ENCODE measurements at places on chromosomes 13 and 19. TPM values are rescaled to one million over a fixed set of nuclear protein-coding genes. Genes with fewer than 3 reads are reported as not detected.
A peak's percentile ranks its signal among the peaks of the same experiment; 100 is the strongest.

- no peak for DNase-seq
Observed at GRCh38 chr13:41668130-41668757, 210.9 kb downstream of the RGCC start.

DNA sequence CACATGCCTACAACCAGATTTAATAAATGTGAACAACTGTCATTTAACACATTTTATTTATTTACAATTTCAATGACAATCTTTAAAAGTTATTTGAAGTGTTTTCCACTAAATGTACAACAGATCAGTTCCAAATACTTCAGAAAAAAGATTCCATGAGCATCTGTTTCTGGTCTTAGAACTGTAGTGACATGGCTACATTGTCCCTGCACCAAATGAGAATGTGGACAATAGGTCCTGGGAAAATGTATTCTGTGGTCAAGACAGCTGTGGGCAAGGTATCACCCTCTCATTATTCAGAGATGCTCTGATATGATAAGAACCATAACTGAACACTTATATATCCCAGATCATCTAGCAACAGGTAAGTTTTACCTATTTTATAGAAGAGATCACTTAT, 43.7 kb downstream of the ELF1 start:
- DNase-seq = no peak

- DNase-seq = peak; percentile 76
Observed at GRCh38 chr19:49114630-49115363, 627 bp downstream of the LIN7B start.

ZSCAN5A gene
- total RNA-seq = 19.0 TPM

DNA sequence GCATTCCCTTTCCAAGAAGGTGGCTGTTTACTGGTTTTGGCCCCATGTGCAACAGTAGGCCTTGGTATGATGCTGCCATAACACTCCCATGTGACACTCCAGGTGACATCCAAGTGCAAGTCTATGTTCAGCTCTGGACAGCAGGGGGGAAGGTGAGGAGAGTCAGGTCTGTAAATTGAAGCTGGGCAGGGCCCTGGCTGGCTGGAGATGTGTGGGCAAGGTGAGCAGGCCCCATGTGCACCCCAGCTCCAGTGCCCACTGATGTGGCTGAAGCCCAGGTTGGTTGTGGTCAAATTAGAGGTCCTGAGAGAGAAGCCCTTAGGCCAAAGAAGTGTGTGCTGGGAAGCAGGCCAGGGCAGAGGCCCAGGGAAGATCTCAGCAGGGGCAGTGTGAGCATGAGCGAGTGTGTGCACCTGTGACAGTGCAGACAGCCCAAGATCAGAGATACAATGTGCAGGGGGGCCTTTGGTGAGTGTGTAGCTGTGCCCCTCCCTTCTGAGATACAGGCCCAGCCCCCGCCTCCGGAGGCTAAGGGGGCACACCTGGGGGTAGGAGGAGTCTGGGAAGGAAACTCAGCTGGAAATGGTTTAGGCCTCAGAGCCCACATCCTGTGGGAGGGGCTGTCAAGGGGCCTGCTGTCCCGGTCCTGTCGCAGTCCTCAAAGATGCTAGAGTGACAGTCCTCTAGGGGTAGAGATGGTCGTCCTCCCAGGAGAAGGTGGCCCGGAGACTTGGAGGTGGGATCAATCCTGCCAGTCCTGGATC, 18.6 kb downstream of the DEDD2 start:
- DNase-seq = peak; percentile 93

GRCh38 chr13:21579754-21580316, 24.1 kb downstream of the MICU2 start:
- no peak for DNase-seq

CEACAM21 gene
- total RNA-seq = 9.9 TPM

GRCh38 chr13:103250071-103250470, 183.9 kb upstream of the SLC10A2 start:
- no peak for DNase-seq

- DNase-seq = no peak
Observed at GRCh38 chr19:18424890-18425514, 5.8 kb downstream of the SSBP4 start.

DNA sequence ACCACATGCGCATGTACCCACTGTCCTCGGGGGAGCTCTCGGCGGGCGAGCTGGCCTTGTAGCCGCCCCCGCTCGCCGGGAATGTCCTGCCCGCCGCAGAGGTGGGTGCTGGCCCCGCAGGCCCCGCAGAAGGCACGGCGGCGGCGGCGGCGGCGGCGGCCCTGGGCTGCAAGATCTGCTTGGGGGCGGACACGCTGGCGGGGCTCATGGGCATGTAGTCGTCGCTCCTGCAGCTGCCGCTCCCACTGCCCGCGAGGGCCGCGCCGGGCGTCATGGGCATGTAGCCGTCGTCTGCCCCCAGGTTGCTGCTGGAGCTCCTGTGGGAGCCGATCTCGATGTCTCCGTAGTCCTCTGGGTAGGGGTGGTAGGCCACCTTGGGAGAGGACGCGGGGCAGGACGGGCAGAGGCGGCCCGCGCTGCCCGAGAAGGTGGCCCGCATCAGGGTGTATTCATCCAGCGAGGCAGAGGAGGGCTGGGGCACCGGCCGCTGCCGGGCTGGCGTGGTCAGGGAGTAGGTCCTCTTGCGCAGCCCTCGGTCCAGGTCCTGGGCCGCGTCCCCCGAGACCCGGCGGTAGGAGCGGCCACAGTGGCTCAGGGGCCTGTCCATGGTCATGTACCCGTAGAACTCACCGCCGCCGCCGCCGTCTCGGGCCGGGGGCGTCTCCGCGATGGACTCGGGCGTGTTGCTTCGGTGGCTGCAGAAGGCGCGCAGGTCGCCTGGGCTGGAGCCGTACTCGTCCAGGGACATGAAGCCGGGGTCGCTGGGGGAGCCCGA, 2.4 kb downstream of the IRS2 start:
- no peak for DNase-seq

DNA sequence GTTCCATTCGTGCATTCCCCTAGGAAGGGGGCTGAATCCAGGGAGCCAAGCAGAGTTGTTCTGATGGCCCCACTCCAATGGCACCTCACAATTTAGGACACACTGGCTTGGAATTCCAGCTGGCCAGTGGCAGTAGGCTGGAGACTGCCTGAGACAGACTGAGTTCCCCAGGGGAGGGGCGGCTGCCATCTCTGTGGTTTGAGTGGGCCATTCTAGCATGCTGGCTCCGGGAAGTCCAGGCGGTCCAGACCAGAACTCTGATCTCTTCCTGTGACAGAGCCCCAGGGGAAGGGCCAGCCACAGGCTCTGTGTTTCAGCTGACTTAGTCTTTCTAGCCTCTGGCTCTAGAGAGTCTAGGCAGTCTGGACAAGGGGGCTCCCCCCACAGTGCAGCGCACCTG, 29.5 kb upstream of the SLC7A1 start:
- peak; percentile 40 for DNase-seq

- no peak for DNase-seq
Observed at GRCh38 chr19:5969476-5969875, 8.5 kb downstream of the RANBP3 start.

GRCh38 chr13:20847296-20847695, 55.2 kb downstream of the XPO4 start:
- DNase-seq = no peak

- no peak for DNase-seq
Observed at GRCh38 chr19:41801792-41802211, 5.4 kb downstream of the CEACAM3 start.

GRCh38 chr13:113622791-113623490, 35.1 kb downstream of the ATP4B start:
- no peak for DNase-seq

MBD3L2 gene
- total RNA-seq = not detected

GRCh38 chr13:99033814-99034213, 56.0 kb upstream of the DOCK9 start:
- no peak for DNase-seq

GRCh38 chr19:44757057-44757734, 8.7 kb downstream of the BCL3 start:
- DNase-seq = no peak

PROZ gene
- total RNA-seq = not detected

METTL21C gene
- not detected for total RNA-seq

- no peak for DNase-seq
Observed at GRCh38 chr19:13064092-13064489, 38.6 kb downstream of the LYL1 start.

IFNL1 gene
- total RNA-seq = not detected

ASF1B gene
- 12.4 TPM for total RNA-seq

PSG1 gene
- not detected for total RNA-seq

DNA sequence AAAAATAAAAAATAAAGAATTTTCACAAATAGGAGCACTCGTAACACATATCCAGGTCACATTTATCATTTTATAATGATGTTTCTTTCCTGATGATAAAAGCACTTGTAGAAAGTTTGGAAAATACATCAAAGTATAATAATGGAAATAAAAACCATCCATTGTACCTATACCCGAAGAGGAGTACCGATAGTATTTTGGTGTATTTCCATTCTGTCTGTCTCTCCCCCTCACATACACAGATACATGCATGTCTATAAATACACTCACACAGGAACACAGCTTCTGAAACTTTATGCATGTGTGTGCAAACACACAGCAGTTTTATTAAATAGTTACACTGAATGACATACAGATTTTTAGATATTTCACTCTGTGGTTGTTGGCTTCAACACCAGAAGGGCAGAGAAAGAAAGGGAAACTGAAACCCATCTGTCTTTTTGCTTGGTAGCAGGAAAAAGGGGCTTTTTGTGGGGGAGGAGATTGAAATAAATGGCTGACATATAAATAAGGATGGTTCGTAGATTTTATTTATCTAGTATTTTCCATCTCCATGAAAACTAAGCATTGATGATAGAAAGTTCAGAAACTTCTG, 114.8 kb downstream of the LRCH1 start:
- no peak for DNase-seq

DENND1C gene
- 7.5 TPM for total RNA-seq

FKBP8 gene
- total RNA-seq = 231 TPM

DNA sequence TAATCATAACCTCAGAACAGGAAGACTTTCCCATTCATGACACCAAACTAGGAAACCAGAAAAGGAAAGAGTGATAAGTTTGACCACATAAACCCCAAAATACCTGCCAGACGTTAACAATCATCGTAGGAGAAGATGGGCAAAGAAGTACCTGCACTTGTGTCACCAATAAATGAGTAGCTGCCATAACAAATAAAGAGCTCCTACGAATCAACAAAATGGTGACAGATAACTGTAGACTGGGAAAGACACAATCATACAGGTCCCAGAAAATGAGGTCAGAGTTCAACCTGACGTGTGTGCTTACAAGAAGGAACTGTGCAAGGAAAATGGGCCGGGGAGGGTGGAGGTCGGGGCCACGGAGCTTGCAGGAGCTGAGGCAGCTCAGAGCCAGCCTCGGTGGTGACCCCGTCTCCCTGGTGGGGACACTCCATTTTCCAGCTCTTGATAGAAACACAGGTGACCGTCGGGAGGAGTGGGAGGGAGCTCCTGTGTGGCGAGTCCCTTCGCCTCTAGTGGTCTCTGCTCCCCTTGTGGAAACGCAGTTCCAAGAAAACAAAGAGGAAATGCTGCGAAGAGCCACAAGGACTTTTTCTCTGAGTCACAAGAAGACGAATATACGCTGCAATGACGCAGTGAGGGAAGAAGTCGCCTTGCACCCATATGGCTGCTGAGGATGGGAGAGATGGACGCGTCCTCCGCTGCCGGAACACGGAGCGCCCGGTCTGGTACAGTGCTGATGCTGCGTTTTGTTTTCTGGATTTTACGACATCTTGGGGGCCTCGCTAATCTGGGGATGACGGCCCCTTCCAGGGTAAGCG, 9.5 kb downstream of the PIP5K1C start:
- DNase-seq = no peak

DNA sequence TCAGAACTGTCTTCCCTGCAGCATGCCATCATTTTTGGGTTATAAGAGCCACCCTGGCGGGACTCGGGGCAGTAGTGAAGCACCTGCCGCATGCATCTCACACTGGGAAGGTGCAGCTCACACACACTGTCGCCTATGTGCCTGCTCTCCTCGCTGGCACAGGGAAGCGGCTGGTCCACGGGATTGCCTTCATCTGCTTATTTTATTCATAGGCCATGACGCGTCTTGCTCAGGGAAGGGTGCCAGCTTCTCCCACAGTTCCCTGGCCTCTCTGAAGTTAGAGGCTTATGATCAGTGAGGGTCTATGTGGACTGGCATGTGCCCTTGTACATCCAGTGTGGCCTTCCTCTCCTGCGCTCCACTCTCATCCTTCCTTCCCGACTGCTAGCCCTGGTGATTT, 150.0 kb downstream of the KLF12 start:
- no peak for DNase-seq

KLK4 gene
- not detected for total RNA-seq

- no peak for DNase-seq
Observed at GRCh38 chr13:100594731-100595130, 6.1 kb upstream of the GGACT start.

- DNase-seq = peak; percentile 64
Observed at GRCh38 chr19:1019980-1020867, 699 bp downstream of the TMEM259 start.

DNA sequence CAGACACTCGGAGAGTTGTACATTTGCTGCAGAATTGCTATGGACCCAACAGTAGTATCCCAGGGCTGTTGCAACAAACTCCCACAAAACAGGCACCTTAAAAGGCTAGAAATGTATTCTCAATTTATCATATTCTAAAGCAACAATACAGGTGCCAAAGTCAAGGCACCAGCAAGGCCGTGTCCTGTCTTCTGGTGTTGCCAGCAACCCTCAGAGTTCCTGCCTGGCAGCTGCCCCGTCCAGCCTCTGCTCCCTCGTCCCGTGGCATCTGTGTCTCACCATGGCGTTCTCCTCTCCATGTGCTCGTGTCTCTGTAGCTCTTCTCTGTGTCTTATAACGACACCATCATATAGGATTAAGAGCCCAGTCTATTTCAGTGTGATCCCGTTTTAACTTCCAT, 67.7 kb upstream of the ARGLU1 start:
- DNase-seq = no peak

- no peak for DNase-seq
Observed at GRCh38 chr13:28204690-28205443, 66.5 kb downstream of the PAN3 start.

BCL3 gene
- 136 TPM for total RNA-seq

DNA sequence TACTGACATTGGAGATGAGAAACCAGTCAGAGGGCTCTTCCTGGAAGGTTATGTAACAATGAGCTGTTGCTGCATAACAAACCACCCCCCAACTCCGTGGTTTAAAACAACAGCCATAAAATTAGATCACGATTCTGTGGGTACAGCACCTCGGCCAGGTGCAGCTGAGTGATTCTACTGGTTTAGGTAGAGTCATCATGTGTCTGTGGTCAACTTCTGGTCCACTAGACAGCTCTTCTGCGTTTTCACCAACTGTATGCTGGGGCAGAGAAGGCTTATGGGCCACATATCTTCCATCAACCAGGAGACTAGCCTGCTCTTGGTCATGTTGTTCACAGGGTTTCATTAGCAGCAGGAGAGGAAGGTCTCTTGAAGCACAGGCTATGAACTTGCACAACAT, 585.5 kb downstream of the KCTD12 start:
- no peak for DNase-seq

GRCh38 chr13:46379611-46380010, 7.4 kb downstream of the RUBCNL start:
- no peak for DNase-seq
